Renal cortex interstitium (tissue), 15 donors: ENCODE measurements at places on chromosomes 12 and 14. TPM values are rescaled to one million over a fixed set of nuclear protein-coding genes. Genes with fewer than 3 reads are reported as not detected.

Gene RIPK3
- polyA plus RNA-seq, result 2.5 TPM

Gene BAG5
- polyA plus RNA-seq, result 29.4 TPM

Gene OTX2
- not detected for polyA plus RNA-seq

Gene FLVCR2
- 5.9 TPM for polyA plus RNA-seq

Gene CMKLR1
- 4.1 TPM for polyA plus RNA-seq

Gene PTPRR
- 0.66 TPM for polyA plus RNA-seq

Gene PAX9
- polyA plus RNA-seq, result 0.24 TPM

Gene ZC2HC1C
- 7.0 TPM for polyA plus RNA-seq

Gene RAD9B
- polyA plus RNA-seq, result 1.3 TPM

Gene CYP27B1
- 1.5 TPM for polyA plus RNA-seq

Gene LIN7A
- polyA plus RNA-seq, result 18.7 TPM

Gene SERPINA4
- 1.5 TPM for polyA plus RNA-seq

Gene ACRBP
- 4.9 TPM for polyA plus RNA-seq

Gene TSHR
- polyA plus RNA-seq, result 0.17 TPM

Gene TOMM20L
- polyA plus RNA-seq, result 1.1 TPM

Gene USP5
- polyA plus RNA-seq, result 70.2 TPM

Gene PIK3C2G
- polyA plus RNA-seq, result 3.1 TPM

Gene HOXC4
- 59.0 TPM for polyA plus RNA-seq

Gene INHBE
- 0.65 TPM for polyA plus RNA-seq

Gene FAM186B
- 1.1 TPM for polyA plus RNA-seq

Gene TAS2R8
- not detected for polyA plus RNA-seq

Gene SAMD4A
- 14.4 TPM for polyA plus RNA-seq

Gene KRT79
- not detected for polyA plus RNA-seq

Gene PRH2
- polyA plus RNA-seq, result 0.56 TPM

Gene CLBA1
- 23.6 TPM for polyA plus RNA-seq

Gene BHLHE41
- polyA plus RNA-seq, result 1.4 TPM

Gene RND1
- 2.8 TPM for polyA plus RNA-seq

Gene FOXG1
- 0.08 TPM for polyA plus RNA-seq

Gene RNF212B
- polyA plus RNA-seq, result 1.0 TPM

Gene DBX2
- 0.13 TPM for polyA plus RNA-seq

Gene HOXC12
- polyA plus RNA-seq, result not detected

Gene ARHGEF25
- polyA plus RNA-seq, result 36.4 TPM

Gene RILPL1
- polyA plus RNA-seq, result 20.5 TPM

Gene C12orf54
- 0.82 TPM for polyA plus RNA-seq

Gene SLC10A1
- not detected for polyA plus RNA-seq

Gene ABCC9
- 28.2 TPM for polyA plus RNA-seq

Gene CS
- 204 TPM for polyA plus RNA-seq

Gene CISTR
- not detected for polyA plus RNA-seq

Gene MYH6
- polyA plus RNA-seq, result 0.23 TPM

Gene BDKRB1
- polyA plus RNA-seq, result 0.52 TPM

Gene SERPINA10
- polyA plus RNA-seq, result 0.11 TPM

Gene CCDC38
- 0.42 TPM for polyA plus RNA-seq

Gene WNT1
- not detected for polyA plus RNA-seq

Gene OAS2
- 5.9 TPM for polyA plus RNA-seq

Gene PLXNC1
- 6.4 TPM for polyA plus RNA-seq
